Left lobe of liver (tissue), 2 donors: ENCODE measurements at places on chromosomes 2 and 18. TPM values are rescaled to one million over a fixed set of nuclear protein-coding genes. Genes with fewer than 3 reads are reported as not detected.

PRSS56 gene
- total RNA-seq = not detected

PLEKHH2 gene
- 1.6 TPM for total RNA-seq

SRD5A2 gene
- 7.6 TPM for total RNA-seq

ACTG2 gene
- 2.8 TPM for total RNA-seq

HOXD8 gene
- total RNA-seq = not detected

MSTN gene
- not detected for total RNA-seq
